Activated T-cell treated with anti-CD3 and anti-CD28 coated beads, Interleukin-2, amount 50 U/mL, for 4 hours (primary cell): ENCODE measurements at places on chromosomes 12 and 14. TPM values are rescaled to one million over a fixed set of nuclear protein-coding genes. Genes with fewer than 3 reads are reported as not detected.

Gene ATF1
- 60.8 TPM for total RNA-seq

Gene SCN8A
- 0.46 TPM for total RNA-seq

Gene AKAP3
- 0.65 TPM for total RNA-seq

Gene CLBA1
- 3.3 TPM for total RNA-seq

Gene HAL
- total RNA-seq: 1.1 TPM

Gene CLSTN3
- 9.2 TPM for total RNA-seq
